ENCODE measurements at places on chromosomes 7 and 10. TPM values are rescaled to one million over a fixed set of nuclear protein-coding genes. Genes with fewer than 3 reads are reported as not detected.
A peak's percentile ranks its signal among the peaks of the same experiment; 100 is the strongest.

DNA sequence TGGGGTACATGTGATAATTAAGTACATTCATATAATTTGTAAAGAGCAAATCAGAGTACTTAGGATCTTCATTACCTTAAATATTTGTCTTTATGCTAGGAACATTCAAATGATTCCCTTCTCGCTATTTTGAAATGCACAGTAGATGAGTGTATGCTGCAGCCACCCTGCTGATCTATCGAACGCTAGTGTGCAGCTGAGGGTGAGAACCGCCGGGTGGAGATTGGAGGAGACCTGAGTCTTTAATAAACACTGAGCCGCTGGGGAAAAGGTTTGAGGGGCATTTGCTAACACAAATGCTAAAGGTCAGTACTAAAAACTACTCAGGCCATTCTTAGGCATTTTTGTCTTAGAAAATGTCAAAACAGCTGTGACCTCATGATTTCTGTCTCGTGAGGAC, 148.0 kb downstream of the DPP6 start:
- H3K27ac ChIP-seq: no peak overlapping the region
- H3K4me3 ChIP-seq: no peak overlapping the region
- no peaks in the 10 kb centered on the region for H3K36me3 ChIP-seq
- no peaks in the 10 kb centered on the region for H3K27me3 ChIP-seq

DNA sequence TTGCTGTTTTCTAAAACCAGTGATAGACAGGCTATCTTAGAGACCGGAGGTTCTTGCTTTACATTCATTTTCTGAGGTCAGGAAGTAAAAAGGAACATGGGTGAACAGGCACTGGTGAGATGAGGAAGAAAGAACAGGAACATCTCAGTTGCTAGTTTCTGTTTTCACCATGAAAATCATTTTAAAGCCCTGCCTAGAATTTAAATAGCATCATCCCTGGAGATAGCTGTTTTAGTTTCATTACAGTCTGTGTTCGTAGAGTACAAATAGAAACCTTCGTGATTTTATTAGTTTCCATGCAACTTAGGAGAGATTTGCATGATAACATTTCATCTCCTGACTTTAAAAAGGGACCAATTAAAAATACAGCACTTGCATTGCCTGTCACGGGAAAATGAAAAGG, 14.7 kb downstream of the KCNMA1 start:
- H3K4me3 ChIP-seq: peak overlapping the region; percentile 55
- peak; percentile 50 for DNase-seq
- peaks cover 8% of the 10 kb centered on the region for H3K36me3 ChIP-seq
- H3K27ac ChIP-seq: peak overlapping the region; percentile 63
- H3K27me3 ChIP-seq: no peaks in the 10 kb centered on the region
- H3K4me1 ChIP-seq: peaks cover 36% of the 10 kb centered on the region

GRCh38 chr7:155455776-155456737, 1.9 kb upstream of the EN2 start:
- H3K27me3 ChIP-seq: peaks cover 86% of the 10 kb centered on the region
- DNase-seq: no peak
- H3K4me1 ChIP-seq: peaks cover 36% of the 10 kb centered on the region
- H3K4me3 ChIP-seq: peak overlapping the region; percentile 82
- peak overlapping the region; percentile 83 for H3K27ac ChIP-seq

DNA sequence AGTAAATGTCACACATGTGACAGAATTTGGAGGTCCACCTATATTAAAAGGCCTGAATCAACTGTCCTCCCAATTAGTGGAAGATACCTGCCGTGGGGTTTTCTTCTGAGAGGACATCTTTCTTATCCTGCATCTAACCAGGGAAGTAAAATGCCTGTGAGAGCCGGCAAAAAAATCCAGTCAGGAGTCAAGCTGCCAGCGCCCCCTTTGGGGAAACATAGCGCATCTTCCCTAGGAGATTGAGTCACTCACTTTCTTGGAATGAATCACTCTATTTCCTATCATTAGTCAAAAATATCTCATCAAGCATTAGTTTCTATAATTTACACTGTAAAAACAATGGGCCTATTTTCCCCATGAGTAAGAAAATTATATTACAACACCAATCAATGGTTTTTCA, 66.4 kb upstream of the ANK3 start:
- H3K4me1 ChIP-seq: peaks cover 21% of the 10 kb centered on the region
- H3K27ac ChIP-seq: no peak overlapping the region
- no peaks in the 10 kb centered on the region for H3K27me3 ChIP-seq
- no peak for DNase-seq

GRCh38 chr7:99201027-99201426, 6.9 kb downstream of the KPNA7 start:
- no peak overlapping the region for H3K4me3 ChIP-seq
- no peak overlapping the region for H3K27ac ChIP-seq
- DNase-seq: no peak
- peaks cover 22% of the 10 kb centered on the region for H3K36me3 ChIP-seq
- no peaks in the 10 kb centered on the region for H3K4me1 ChIP-seq

DNA sequence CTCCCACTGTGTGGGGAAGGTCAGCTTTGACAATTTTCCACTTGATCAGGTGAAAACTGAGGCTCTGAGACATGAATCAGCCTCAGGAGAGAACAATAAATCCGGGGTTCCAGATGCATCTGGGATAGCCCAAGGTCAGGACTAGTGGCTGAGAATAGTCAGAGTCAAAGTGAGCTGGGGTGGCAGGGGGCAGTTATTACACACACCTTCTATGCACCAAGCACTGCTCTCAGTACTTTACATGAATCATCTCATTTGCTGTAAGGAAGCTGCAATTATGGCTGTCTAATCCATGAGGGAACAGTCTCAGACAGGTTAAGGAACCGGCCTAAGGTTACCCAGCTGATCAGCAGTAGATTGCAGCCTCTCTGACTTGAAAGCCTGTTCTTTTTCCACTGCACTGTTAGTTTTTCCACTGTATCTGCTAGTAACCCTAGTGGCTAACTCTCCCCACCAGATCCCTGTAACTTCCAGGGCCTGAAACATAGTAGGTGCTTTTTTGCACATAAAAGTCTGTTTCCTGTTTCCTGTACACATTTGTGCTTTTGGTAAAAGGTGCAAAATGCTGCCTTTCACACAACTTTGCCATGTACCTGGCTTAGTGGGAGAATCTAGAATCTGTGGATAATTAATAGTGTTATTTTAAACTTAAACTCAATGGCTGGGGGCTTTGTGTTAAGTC, 125.9 kb downstream of the EMX2 start:
- no peak overlapping the region for H3K27ac ChIP-seq
- H3K4me3 ChIP-seq: no peak overlapping the region
- no peak for DNase-seq
- no peaks in the 10 kb centered on the region for H3K4me1 ChIP-seq
- H3K27me3 ChIP-seq: peaks cover 17% of the 10 kb centered on the region
- no peaks in the 10 kb centered on the region for H3K36me3 ChIP-seq

Gene GIMAP2
- polyA plus RNA-seq: 8.2 TPM

DNA sequence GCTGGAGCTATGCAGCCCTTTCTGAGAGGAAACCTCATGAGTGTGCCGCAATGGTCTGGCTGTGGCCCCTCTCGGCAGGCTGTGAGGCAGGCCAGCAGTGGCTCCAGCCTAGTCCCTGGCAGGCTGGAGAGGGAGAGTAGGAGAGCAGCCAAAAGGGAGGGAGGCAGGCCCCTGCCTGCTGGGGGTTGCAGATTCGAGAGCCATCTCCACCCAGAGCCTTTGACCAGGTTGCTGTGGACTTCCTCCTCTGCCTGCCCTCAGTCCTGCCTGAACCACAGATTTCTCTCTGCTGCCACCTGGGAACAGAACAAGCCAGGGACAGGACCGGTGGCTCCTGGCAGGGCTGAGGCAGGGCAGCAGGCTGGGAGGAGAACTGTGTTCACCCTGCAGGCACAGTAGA, 13.9 kb downstream of the PAX2 start:
- H3K27ac ChIP-seq: no peak overlapping the region
- H3K27me3 ChIP-seq: peaks cover 80% of the 10 kb centered on the region
- peaks cover 10% of the 10 kb centered on the region for H3K36me3 ChIP-seq
- H3K4me1 ChIP-seq: no peaks in the 10 kb centered on the region

DNA sequence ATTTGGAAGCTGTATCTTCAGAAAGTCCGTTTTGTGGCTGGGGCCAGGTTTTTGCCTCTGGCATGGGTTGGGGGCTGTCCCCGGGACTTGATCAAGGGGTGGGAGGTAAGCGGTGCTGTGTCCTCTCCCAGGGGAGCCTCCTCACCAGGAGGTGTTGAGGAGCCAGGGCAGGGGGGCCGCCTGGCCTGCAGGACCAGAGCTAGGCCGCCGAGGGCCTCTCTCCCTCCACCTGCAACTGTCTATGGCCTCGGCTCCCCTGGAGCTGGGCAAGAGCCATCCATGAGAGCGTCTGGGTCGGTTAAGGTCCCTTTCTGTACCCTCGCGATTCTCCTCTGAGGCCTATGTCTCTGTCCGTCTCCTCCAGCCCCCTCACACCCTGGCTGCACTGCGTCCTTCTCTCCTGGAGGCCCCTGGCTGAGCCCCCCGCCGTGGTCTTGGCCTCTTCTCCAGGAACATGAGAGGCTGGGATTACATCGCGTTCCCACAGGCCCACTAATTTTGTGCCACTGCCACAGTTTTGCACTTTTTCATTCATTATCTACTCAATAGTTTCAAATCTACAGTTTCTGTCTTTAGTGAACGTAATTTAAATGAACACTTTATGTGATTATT, 20.6 kb downstream of the CALML5 start:
- H3K36me3 ChIP-seq: no peaks in the 10 kb centered on the region
- DNase-seq: no peak
- H3K4me3 ChIP-seq: no peak overlapping the region
- no peak overlapping the region for H3K27ac ChIP-seq
- no peaks in the 10 kb centered on the region for H3K27me3 ChIP-seq

Gene EXOC4
- polyA plus RNA-seq: 52.2 TPM

DNA sequence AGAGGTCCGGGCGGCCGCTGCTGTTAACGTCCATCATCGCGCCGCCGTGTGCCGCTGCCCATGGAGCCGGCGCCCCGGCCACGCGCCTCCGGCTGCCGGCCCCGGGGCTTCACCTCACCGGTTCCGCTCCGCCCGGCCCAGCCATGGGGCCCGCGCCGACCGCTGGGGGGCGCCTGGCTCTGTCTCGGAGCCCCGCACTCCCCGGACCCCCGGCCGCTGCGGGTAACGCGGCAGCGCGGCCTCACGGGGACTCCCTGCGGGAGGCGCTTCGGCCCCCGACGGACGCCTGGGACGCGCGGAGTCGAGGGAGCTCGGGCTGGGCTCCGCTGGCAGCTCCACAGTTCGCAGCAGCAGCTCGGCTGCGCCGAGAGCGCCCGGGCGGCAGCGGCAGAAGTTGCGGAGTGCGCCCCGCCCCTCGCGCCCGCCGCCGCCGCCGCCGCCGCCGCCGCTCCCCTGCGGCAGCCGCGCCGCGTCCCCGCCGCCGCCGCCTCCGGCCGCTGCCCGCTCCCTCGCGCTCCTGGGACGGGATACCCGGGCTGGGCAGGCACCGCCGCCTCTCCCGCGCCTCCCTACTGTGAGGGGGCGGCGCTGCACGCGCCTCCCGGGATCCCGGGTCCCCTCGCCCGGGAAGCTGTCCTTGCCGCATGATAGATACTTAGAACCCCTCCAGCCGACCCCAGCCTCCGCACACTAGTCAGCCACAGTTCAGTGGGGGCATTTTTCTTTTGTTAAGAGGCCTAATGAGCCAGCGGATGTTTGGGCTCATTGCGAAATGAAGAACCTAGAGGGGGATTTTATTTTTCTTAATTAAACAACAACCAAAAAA, at the start of gene HTR7:
HTR7 (minus strand) TSS at position 405 of the 826 bp plus-strand sequence; CDS start at position 37, 368 bp downstream.
- H3K36me3 ChIP-seq: peaks cover 4% of the 10 kb centered on the region
- peak within 1 kb of the TSS; percentile 91 for H3K27ac ChIP-seq
- peaks cover 37% of the 10 kb centered on the region for H3K27me3 ChIP-seq
- peak within 1 kb of the TSS; percentile 93 for H3K4me3 ChIP-seq

GRCh38 chr10:74799721-74800221, 26.6 kb upstream of the KAT6B start:
- H3K27me3 ChIP-seq: peaks cover 11% of the 10 kb centered on the region
- H3K4me3 ChIP-seq: no peak overlapping the region
- peaks cover 10% of the 10 kb centered on the region for H3K4me1 ChIP-seq
- DNase-seq: no peak
- peaks cover 1% of the 10 kb centered on the region for H3K36me3 ChIP-seq
- H3K27ac ChIP-seq: no peak overlapping the region

GRCh38 chr10:118704711-118705110, 50.1 kb downstream of the CACUL1 start:
- no peak overlapping the region for H3K4me3 ChIP-seq
- H3K4me1 ChIP-seq: no peaks in the 10 kb centered on the region
- peaks cover 13% of the 10 kb centered on the region for H3K36me3 ChIP-seq
- no peaks in the 10 kb centered on the region for H3K27me3 ChIP-seq

Gene SEMA3A
- polyA plus RNA-seq: not detected
